ENCODE measurements at places on chromosomes 2 and 18.

GRCh38 chr18:52409727-52410126 lies 69.7 kb downstream of the DCC start:
- DNase-seq = no peak

- no peak for DNase-seq
These were observed 194.4 kb downstream of the TMX3 start for GRCh38 chr18:68520406-68521075.

GRCh38 chr2:43773876-43774613 lies at the start of gene DYNC2LI1:
TSS of gene DYNC2LI1 (plus strand) at chr2:43774039. CDS start at chr2:43774139, 100 bp downstream.
- DNase-seq = peak; percentile 96

DNA sequence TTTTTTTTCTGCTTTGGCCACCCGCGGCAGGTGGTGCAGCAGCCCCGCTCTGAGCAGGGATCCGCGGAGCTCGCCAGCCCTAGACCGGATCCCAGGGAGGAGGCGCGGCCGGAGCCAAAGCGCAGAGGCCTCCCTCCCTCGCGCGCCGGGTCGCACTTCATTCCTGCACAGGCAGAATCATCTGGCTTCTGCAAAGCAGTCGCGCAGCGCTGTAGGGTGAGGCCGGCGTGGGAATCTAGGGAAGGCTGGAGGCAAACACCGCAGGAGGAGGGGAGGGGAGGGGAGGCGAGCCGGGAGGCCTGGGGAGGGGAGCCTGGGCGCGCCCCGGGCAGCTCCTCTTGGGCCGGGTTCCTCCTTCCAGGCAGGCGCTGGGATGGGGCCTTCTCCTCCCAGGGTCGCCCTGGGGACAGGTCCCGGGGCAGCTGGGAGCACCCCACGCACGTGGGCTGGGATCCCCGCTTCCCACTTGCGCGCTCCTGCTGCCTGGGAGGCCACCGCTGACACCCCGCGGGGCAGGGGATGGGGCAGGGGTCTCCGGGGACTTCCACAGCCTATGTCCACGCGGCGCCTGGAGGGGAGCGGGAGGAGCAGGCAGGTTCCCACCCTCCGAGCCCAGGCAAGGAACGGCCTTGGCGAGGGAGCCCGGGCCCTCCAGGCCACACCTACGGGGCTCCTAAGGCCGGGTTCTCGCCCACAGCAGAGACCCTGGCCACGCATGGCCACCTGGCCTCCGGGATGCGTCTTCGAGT lies 45.0 kb downstream of the MBP start:
- DNase-seq = no peak

DNA sequence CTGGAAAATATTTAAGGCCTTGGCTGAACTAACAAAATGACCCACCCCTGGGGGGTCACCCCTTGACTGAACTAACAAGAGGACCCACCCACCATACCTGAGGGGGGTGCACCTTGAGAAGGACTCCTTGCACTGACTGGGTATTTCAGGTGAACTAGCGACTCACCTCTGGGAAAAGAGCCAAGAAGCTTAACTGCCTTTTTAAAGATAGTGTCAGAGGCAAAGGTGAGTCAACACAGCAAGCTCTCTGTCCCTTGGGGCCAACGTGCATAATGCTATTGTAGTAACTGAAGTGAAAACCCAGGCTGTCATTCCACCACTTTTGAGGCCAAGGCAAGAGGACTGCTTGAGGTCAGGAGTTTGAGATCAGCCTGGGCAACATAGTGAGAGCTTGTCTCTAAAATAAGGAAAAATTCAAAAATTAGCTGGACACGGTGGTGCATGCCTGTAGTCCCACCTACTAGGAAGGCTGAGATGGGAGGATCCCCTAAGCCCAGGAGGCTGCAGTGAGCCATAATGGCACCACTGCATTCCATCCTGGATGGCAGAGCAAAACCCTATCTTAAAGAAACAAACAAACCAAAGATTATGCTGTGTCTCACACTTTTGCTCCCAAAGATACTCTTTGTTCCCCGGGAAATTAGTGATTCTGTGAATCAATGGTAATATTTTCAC lies 36.4 kb upstream of the ZCCHC2 start:
- no peak for DNase-seq
